Activated T-helper 17 cell treated with anti-CD3 and anti-CD28 coated beads, Interleukin-2, amount 50 U/mL, for 72 hours (primary cell): ENCODE measurements at places on chromosomes 16 and 17.

DNA sequence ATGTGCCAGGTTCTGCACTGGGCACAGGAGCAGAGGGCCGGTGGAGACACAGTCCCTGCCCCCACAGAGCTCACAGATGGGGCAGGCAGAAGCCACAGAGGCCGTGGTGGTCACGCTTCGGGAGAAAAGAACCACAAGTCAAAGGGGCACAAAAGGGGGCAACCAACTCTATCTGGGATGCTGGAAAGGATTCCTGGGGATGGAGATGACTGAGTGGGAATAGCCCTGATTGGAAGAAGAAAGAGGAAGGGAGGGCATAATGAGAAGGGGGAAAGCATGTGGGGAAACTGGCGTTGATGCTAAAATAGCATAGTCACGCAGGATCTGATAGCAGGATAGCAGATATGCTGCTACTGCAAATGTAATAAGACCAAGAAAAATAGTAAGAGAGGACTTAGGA is 69.7 kb downstream of the VAT1L start:
- ATAC-seq = no peak

- no peak for ATAC-seq
These were observed 71.1 kb upstream of the AMZ2 start for GRCh38 chr17:68176718-68177117.

DNA sequence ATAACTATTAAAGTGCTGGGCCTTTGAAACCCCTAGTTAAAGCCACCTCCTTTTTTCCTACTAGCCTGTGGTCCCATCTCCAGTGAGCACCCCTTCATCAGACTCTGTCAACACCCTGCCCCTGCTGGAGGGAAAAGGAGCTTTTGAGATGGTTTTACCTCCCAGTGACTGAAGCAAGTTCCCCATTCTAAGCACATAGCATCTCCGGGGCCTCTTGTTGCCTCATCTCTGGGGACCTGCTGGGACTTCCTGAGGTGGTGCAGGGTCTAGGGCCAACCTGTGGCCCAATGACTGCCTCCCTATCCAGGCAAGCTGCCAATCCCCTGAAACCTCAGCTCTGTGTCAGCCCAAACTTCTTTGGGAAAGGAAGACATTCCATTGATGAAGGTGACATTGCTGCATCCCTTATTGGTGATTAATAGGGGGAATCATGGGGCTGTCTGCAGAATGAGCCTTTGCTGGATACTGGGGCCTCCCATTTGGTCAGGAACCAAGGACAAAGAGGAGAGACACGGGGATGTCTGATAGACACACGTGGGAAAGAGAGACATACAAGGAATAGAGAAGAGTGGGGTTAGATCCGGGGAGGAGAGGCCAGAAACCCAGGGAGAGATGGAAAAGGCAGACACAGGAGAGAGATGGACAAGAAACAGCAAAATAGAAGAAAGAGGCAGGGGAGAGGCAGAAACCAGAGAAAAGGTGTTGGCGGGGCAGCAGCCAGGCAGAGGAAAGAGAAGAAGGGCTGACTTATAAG is 2.4 kb downstream of the C1QL1 start:
- ATAC-seq = no peak

DNA sequence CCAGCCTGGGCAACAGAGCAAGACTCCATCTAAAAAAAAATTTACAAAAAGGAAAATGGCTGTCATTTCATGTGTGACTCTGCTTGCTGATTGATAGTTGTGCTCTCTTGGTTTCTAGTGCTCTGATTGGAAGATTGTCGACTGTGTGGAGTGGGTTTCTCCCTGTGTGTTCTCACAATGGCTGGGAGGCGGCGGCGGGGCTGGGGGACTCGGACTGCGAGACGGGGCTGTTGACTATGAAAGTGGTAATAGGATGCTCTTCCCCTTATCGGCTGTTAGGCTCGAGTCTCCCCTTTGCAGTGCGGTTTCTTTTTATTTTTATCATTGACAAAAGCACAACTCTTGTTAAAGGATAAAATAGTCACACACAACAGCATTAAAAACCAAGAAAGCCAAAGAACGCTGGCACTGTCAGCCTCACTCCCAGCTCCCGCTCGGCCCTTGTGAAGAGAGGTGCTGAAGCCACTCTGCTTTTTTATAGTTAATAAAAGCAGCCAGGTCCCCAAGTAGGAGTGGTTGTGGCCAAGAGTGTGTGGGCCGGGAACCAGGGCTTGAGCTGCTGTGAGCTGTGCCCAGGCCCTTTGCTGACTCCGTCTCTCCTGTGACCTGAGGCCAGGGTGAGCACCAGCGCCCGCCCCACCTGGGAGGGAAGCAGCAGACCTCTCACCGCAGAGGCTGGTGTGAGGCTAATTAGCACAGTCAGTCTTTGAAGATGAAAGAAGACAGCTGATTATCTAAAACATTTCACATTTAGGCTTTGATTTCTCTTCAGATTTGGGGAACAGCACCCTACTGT is 36.5 kb downstream of the TBCD start:
- no peak for ATAC-seq

GRCh38 chr17:19736071-19736470 is 12.0 kb downstream of the ALDH3A1 start:
- ATAC-seq = no peak

DNA sequence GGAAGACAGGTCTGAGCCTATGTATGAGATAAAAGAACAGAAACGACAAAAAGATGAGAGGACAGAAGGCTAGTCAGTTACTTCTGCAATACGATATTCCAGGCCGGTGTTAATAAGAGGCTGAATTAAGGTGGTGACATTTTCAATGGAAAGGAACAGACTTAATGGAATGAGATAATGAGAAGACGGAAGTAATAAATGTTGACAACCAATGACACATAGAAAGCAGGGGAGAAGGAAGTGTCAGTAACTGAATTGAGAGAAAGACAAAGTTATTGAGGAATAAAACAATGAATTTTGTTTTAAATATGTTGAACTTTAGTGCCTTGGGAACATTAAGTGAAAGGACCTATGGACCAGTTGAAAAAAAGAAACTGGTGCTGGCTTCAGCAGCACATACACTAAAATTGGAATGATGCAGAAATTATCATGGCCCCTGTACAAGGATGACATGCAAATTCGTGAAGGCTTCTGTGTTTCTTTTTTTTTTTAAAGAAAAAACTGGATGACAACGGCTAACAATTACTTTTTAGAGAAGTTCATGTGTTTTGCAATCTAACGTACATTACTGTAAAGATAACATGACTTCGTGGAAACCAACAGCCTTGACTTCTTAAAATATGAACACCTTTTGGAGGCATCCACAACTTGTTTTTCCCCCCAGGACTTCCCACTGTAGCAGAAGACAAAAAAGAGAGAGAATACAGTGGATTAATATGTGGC is 18.5 kb upstream of the CPD start:
- ATAC-seq = no peak

GRCh38 chr17:187130-187529 is 5.7 kb upstream of the DOC2B start:
- no peak for ATAC-seq

GRCh38 chr16:8685617-8686016 is 11.2 kb downstream of the ABAT start:
- ATAC-seq = no peak

GRCh38 chr17:72843591-72843990 is 248.9 kb downstream of the SLC39A11 start:
- no peak for ATAC-seq

GRCh38 chr17:29143894-29144293 is 36.3 kb downstream of the MYO18A start:
- no peak for ATAC-seq

GRCh38 chr17:45091778-45092425 is 30.8 kb downstream of the NMT1 start:
- ATAC-seq = no peak

- no peak for ATAC-seq
These were observed 2.9 kb downstream of the CLEC16A start for GRCh38 chr16:10947211-10947787.

DNA sequence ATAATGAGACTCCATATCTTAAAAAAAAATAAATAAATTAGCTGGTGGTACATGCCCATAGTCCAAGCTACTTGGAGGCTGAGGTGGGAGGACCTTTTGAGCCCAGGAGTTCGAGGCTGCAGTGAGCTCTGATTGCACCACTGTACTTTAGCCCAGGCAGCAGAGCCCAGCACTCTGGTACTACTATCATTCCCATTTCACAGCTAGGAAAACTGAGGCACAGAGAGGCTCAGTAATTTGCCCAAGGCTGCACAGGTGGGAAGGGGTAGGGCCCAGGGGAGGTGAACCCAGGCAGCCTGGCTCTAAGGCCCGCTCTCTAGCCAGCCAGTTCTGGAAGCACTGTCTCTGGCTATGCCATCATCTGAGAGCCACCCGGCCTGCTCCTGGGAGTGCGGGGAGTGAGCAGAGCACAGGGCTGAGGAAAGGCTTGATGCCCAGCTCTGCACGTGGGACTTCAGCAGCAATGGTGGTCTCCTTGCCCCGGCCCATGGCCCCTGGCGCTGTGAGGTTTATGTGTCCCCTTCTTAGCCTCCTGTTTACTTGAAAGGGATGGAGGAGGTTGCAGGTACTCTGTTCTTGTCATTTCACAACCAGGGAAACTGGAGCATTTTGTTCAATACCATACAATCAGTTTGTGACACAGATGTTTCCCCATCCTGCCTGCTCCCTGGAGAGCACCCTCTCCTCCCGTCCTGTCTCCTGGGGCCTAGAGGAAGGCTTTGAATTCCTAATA is 222.3 kb downstream of the KATNIP start:
- no peak for ATAC-seq

DNA sequence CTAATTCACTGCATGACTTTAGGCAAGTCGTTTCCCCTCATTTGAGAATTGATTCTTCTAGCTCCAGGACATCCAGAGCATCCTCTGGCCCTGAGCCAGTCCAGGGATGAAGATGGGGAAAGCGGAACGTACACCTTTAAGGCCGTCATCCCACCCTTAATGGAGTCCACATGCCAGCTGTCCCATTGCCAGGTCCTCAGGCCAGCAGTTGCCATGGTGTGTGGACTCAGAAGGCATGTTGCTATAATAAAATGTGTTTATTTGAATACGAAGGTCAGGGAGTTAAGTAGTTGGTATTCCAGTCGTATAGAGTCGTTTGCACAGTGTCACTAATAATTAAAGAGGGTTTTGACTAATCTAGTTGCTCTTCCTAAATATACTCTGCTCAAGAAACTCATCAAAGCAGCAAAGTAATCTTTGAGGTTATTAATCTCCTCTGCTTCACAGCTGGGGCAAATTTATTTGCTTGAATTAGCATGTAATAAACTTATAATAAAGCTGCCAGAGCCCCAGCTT is 30.4 kb downstream of the CCDC182 start:
- ATAC-seq = no peak

GRCh38 chr16:71226229-71227141 is 4.0 kb downstream of the HYDIN start:
- ATAC-seq = no peak
